ENCODE measurements at places on chromosomes 2 and 18. TPM values are rescaled to one million over a fixed set of nuclear protein-coding genes. Genes with fewer than 3 reads are reported as not detected.

The RIT2 gene
- total RNA-seq, result not detected

- no peak for DNase-seq
These were observed 36.3 kb downstream of the SMAD2 start for GRCh38 chr18:47893939-47894699.

The SNORC gene
- total RNA-seq, result 1.5 TPM

The CMPK2 gene
- 6.4 TPM for total RNA-seq

The SCYGR1 gene
- total RNA-seq, result not detected

DNA sequence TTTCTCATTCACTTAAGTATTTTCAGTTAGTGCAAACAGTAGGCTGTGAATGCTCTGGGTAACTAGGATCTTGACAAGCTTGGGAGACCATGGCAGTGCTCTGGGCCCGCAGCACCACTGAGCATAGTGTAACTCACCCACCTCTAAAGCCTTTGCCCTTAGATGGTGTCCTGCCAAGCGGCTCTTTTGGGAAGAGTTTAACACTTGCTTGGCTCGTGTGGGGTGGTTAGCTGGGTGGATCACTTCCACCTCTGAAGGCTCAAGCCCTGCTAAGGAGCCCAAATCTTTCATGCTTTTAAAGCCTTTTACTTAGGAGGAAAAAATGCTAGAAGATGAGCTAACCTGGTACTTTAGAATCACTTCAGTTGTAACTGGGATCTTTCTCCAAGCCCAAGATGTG is 33.9 kb downstream of the PTPN18 start:
- no peak for DNase-seq

DNA sequence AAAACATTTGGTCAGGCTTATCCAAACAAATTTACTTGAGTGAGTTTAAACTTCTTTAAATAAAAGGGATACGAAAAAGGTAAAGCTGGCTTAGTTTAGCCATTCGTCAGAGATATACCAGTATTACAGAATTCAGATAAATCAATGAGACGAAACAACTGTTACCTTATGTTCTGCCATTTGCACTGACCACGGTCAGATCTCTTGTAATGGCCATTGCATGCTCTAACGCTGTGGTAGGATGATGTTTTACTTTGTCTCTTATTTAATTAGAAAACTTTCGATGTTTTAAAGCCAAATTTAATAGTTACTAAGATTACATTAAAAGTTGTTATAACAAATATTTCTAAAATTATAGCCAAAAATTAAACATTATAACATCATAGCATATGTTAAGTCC is 1.5 kb downstream of the C18orf54 start:
- no peak for DNase-seq

DNA sequence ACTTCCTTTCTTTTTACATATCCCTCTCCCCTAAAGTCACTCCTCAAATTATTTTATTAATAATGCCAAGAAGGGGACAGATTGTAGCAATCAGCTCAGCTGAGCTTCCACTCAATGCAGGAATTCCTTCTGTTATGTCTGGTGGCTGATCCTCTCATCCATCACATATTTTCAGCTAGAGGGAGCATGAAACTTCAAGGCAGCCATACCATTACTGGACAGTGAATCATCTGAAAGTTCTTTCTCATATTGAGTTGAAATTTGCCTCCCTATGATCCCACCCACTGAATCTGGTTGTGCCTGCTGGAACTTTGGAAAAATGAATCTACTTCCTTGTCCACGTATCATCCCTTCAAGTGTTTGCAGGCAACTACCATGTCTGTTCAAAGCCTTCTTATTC is 11.2 kb downstream of the ZNF385B start:
- no peak for DNase-seq

GRCh38 chr2:216827073-216827720 is 32.7 kb downstream of the TNP1 start:
- DNase-seq, result no peak

The MDH1B gene
- not detected for total RNA-seq

DNA sequence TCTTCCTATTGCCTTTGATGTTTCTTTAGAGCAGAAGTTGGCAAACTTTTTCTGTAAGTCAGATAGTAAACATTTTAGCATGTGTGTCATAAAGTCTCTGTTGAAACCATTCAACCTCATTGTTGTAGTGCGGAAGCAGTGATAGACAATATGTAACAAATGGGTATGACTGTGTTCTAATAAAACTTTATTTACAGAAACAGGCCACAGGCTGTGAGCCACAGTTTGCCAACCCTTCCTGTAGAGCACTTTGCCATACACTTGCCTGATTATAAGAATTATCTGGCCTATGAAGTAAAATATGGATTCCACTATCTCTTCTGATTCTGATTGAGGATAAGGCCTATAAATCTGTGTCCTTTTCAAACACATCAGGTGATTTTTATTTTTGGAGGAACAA is 237.4 kb downstream of the DOK6 start:
- DNase-seq, result no peak

The TXNL4A gene
- 97.2 TPM for total RNA-seq

The DNAH7 gene
- 0.02 TPM for total RNA-seq

The TDRD15 gene
- 0.07 TPM for total RNA-seq

The CCL20 gene
- not detected for total RNA-seq

- no peak for DNase-seq
These were observed 312.8 kb upstream of the FANCL start for GRCh38 chr2:58553937-58554336.

DNA sequence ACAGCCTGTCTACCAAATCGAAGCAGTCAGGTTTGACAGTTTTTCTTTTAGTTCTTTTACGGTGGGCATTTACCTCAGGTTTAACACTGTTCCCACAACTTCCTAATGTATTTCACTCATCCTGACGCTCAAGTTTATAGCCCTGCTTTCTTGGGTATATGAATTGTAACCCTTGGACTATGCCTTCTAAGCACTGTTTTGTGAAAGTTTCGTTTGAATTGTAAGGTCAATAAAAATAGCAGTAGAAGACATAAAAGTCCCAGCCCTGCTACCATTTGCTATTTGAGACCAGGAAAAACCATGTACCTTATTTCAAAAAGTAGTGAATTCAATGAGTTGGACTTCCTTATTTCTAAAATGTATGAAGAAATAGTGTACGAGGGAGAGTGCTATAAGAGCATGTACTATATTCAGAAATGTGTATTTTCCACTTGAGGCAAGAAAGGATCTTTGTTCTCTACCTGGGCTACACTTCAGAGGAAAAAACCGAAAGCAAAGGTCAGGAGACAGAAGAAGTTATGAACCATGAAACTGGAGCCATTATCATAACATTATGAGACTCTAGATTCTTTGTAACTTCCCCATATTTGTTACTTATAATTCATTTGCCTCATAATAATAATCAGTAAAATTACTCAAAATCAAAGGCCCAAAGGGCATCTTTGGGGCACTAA is 1.9 kb upstream of the ZC3H15 start:
- DNase-seq, result no peak

The EIF4E2 gene
- total RNA-seq, result 65.6 TPM

The DNER gene
- not detected for total RNA-seq

GRCh38 chr2:226790431-226790830 is 9.2 kb downstream of the IRS1 start:
- no peak for DNase-seq

DNA sequence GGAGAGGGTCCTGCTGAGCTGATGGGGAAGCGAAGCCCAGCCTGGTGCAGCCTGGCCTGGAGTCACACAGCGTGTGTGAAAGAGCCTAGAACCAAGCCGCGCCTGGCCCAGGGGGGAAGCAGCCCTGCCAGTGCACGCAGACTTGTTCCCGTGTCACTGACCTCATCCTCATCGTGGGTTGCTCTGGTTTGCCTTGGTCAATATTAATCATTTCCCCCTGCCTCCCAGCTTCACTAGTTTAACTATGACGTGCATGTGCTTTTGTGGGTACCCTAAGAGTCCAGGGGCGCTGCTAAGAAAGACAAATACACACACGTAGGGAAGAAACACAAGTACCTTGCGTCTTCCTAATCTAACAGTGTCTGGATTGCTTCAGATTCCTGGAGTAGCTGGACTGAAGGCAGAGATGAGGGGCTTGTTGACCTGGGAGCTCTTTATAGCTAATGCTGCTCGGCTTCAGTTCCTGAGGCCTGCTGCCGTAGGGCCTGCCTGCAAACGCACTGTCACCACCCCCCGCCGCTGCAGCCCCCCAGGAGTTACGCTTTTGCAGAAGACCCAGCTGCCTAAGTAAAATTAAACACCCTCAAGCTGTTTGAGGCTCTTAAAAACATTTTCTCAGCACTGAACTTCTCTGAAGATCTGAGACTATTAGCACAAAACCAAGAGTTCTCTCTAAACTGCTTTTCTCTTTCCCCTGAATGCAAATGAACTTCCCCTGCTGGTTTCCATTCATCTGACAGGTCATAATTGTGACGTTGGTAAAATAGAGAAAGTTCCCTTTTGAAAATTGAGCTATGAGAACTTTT is 159.2 kb downstream of the FAM210A start:
- peak; percentile 82 for DNase-seq

- no peak for DNase-seq
These were observed 289.4 kb downstream of the ZEB2 start for GRCh38 chr2:144230448-144231085.

GRCh38 chr2:231351648-231352047 is 43.9 kb upstream of the B3GNT7 start:
- DNase-seq, result no peak

DNA sequence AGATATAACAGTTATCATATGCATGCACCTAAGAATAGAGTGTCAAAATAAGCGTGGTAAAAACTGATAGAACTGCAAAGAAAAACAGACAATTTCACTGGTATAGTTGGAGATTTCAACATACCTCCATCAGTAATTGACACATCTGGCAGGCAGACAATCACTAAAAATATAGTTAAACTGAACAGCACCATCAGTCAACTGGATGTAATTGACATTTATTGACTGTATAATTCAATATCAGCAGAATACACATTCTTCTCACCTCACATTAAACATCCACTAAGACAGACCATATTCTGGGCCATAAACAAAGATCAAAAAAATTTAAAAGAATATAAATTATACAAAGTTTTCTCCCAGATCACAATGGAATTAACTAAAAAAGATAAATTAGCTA is 378.5 kb upstream of the RGPD4 start:
- DNase-seq, result no peak

- no peak for DNase-seq
These were observed 109.1 kb downstream of the CDK15 start for GRCh38 chr2:201915446-201915845.

- DNase-seq, result no peak
These were observed 102.9 kb downstream of the ZFP36L2 start for GRCh38 chr2:43123486-43123885.

The CXCR2 gene
- total RNA-seq, result 0.47 TPM

DNA sequence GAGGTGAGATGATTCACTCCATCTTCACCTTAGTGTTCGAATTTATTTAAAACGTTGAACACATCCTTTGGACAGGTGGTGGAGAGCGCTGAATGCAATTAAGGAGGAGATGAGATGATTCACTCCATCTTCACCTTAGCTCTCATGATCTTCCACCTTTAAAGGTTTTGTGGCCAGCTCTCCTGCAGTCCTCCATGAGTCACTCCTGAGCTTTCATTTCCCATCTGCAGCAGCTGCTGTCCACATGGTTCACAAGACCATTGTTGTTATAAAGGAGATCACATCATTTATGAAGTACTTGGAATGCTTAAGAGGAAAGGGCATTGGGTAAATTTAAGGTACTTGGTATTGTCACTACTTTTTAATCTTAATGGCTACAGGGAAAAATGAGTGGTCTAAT is 298.5 kb downstream of the PAX3 start:
- no peak for DNase-seq

- DNase-seq, result peak; percentile 88
These were observed 276.9 kb upstream of the ERBB4 start for GRCh38 chr2:212815453-212815852.

DNA sequence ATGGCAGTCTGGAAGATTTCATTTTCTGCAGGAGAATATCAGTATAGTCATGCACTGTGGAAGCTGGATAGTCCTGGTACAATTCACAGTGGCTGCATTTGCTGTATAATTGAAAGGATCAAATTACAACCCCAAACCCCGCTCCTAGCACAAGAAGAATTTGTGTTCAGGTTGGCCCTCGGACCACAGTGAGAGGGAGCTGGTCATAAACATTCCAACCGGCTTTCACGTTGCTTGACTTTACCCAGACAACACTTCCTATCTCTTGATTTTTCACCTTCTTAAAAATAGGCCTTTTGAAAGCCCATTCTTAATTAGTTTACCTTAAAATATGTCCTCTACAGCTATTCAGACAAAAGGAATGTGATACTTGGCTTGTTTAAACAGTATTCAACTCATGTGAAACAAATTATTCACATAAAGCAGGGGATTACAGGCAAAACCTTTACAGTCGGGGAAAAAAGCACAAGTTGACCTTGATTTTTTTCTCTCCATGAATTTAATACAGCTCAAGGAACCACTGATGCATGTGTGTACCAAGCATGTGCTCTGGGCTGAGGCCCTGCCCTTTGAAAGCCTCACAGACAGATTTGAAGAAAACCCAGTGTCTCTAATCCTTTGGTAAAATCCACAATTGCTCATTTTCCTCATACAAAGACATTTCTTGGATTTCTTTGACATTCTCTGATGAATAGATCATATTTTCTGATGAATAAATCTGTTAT is 143.0 kb upstream of the SOX11 start:
- no peak for DNase-seq

GRCh38 chr18:28030458-28030857 is 146.5 kb downstream of the CDH2 start:
- DNase-seq, result no peak

DNA sequence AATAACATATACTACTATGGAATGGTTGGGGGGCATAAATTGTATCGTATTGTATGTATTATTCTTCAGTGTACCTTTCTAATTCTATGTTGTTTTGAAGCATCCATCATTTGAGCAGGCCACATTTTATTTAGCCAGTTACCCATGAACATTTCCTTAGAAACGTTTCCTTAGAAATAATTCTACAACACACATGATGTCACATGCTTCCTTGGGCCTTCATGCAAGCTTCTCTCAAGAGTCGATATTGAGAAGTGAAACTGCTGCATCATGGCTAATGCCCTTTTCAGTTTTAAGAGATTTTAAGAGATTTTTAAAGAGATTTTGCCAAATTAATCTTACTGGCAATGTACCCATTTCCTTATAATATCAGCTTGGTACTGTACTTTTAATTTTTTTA is 63.9 kb downstream of the ALPK2 start:
- no peak for DNase-seq

DNA sequence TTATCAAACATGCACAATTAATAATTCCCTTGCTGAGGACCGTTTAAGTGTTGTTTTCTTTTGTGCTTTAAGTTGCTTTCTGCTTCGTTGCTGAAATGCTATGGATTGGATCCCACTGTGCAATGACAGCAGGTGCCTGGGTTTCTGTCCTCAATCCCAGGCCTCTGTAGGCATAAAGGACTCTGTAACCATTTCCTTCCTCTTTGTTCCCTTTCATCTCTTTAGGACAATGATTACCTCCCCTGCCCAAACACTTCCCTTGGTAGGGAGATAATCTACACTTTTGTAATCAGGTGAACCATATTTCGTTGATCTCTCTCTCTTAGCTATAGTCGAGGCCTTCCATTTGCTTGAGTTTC is 58.6 kb upstream of the LYPD6B start:
- no peak for DNase-seq

The STPG4 gene
- 0.29 TPM for total RNA-seq

GRCh38 chr18:31718386-31718785 is 34.0 kb upstream of the B4GALT6 start:
- DNase-seq, result no peak
